Prostate gland (tissue), 2 donors: ENCODE measurements at places on chromosomes 16 and 17.
A peak's percentile ranks its signal among the peaks of the same experiment; 100 is the strongest.

DNA sequence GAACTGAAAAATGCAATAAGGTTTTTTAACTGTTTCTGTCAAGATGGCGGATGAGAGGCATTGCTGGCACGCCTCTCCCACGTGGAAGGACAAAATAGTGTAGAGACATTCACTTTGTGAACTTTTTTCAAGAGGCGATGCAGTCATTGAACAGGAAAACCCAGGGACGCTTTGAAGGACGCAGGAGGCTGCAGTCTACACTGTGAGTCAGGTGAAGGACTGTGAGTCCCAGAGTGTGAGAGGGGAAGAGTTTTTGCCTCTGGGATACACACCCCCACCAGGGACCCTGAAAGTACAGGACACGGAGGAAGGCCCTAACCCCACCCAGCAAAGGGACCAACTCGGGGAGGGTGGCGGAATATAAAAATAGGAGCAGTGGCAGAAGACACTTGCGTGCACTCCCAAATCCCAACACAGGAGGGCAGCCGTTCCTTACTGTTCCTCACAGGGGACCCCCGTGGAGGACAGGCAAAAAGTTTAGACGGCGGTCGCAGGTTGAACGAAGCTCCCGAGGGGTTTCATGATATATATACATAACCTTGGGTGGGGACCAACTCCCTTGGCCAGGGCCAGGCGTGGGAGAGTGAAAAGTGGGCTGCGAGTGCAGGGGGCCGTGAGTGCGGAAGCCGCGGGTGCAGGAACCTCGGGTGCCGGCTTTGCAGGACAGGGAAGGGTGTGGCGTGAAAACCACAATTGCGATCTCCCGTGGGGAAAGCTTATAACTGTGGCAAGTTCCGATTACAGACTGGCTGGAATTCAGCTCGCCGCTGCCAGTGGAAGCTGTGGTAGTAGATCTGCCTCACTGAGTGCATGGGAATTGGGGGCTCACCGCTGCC is 82.0 kb upstream of the ALOX12 start:
- DNase-seq: peak; percentile 46

DNA sequence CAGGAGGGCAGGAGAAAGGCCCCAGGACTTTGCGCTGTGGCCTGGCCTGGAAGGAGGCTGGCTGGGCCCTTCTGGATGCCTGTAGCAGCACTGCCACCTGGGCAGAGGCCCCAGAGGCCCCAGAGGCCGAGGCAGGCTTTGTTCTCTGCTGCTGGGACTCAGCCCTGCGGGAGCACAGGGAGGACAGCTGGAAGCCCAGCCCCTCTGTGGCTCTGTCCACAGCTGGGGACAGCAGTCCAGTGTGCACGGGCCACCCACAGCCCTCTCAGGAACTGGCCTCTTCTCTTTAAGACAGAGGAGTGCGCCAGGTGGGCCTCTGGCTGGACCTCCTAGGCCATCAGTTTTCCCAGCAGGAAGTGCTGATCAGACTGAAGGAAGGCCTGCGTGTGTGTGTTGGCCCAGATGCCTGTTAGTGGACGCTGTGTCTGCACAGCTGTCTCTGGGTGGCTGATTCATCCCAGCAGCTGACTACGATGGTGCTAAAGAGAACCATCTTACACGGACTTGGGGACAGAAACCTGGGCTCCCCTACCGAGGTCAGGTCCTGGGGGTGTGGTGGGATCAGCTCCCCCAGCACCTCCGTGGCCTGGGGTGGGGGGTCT is 26.9 kb upstream of the ZNF750 start:
- no peak for DNase-seq

- DNase-seq: no peak
Observed at GRCh38 chr16:72856797-72857196, 191.1 kb downstream of the ZFHX3 start.

DNA sequence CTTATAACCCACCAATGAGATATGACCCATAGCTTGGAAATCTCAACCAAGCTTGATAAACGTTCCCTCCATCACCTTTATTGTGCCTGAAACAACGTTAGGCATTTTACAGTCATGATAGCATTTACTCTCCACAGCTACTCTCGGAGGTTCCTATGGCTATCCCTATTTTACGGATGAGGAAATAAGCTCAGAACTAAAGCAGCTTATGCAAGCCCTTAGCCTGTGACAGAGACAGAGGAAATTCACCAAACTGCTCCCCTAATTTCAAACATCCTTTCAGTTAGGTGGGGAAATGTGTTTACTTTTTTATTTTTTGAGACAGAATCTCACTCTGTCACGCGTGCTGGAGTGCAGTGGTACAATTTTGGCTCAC is 18.7 kb downstream of the DCUN1D3 start:
- no peak for DNase-seq

DNA sequence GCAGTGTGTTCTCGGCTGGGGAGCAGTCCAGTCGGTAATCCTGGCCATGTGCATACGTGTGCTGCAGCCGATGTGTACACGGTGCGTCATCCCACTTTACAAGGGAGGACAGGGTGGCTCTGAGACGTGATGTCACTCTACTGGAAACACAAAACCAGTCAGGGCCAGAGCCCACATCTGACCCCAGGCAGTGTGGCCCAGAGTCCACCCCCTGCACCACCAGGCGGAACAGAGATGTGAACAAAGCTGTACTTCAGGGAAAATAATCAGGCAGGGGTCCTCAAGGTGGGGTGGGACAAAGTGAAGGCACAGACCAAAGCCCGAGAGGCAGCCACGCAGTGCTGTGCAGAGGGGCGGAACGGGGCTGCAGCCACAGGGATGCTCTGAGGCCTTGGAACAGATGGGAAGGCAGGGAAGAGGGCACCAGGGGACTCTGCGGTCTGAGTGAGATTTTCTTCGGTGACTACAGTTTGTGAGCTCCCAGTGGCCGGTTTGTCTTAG is 181.5 kb downstream of the ZNF423 start:
- DNase-seq: no peak

GRCh38 chr17:81043725-81044427 is 8.9 kb downstream of the BAIAP2 start:
- no peak for DNase-seq

DNA sequence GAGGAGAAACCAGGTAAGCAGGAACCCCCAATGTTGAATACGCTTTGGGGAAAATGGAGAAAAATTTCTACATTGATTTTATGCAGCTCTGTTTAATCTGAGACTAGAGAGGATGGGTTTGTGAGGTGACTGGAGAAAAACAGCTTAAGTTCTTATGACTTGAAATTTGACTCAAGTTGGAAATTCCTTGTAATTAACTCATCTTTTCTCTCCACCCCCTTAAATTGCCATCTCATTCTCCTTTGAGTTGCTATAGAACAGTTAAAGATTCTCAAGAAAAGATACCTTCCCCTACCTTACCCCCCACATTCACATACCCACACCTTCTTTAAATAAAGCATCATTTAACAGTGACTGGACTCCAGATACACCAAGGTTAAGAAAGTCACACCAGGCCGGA is 24.2 kb downstream of the ZNRF1 start:
- DNase-seq: no peak
